Fibroblast of lung (primary cell): ENCODE measurements at places on chromosomes 5 and 9.

- DNase-seq = peak; percentile 41
Measured at GRCh38 chr9:94806307-94806893, 79.9 kb downstream of the AOPEP start.

DNA sequence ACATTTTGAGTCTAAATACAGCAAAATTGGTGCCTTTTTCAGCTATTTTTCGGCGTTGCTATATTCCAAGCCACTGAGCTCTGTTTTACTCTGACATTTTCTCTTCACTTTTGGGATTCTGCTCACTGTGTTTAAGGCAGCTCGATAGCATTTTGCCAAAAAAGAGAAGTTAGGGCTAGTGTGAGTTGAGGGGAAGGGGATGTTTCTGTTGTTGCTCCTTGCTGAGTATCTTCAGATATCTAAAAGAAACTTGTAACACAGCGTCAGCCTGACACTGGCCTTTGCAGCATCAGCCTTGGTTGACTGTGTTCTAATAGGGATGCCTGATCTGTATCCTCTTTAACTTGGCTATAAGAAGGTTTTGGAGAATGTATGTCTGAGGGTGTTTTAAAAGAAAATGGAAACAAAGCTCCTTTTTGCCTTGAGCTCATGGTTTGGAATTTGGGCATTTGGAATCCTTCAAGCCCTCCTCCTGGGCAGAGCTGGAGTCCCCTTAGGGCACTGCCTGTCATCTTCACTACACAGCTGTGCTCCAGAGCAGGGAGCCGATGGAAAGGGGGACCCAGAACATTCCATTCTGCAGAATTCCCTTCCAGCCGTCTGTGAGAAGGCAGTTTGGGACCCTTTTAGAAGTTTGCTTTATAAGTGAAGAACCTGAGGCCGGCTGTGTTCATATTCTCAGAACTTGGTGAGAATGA lies 63.0 kb downstream of the EXOSC2 start:
- DNase-seq = no peak

DNA sequence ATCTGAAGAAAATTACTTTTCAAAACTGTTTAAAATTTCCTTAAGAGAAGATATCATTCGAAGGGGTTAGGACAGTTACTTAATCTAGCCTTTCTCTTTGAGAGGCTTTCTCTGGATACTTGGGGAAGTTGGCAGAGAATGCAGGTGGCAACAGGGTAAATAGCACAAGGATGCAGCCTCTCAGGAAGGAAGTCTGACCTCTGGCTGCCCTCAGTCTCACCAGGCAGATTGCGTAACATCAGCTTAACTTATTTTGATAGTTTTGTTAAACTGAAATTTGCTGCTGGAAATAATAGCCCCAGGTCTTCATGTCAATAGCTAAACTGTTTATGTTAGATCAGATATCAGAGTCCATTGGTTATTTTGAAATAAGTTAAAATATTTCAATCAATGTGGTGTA lies 20.4 kb downstream of the CCDC192 start:
- peak; percentile 19 for DNase-seq

- DNase-seq = peak; percentile 82
Measured at GRCh38 chr9:88534456-88535225, at the start of gene NXNL2. NXNL2 (plus strand) TSS chr9:88535178; CDS start chr9:88535435, 257 bp downstream.

DNA sequence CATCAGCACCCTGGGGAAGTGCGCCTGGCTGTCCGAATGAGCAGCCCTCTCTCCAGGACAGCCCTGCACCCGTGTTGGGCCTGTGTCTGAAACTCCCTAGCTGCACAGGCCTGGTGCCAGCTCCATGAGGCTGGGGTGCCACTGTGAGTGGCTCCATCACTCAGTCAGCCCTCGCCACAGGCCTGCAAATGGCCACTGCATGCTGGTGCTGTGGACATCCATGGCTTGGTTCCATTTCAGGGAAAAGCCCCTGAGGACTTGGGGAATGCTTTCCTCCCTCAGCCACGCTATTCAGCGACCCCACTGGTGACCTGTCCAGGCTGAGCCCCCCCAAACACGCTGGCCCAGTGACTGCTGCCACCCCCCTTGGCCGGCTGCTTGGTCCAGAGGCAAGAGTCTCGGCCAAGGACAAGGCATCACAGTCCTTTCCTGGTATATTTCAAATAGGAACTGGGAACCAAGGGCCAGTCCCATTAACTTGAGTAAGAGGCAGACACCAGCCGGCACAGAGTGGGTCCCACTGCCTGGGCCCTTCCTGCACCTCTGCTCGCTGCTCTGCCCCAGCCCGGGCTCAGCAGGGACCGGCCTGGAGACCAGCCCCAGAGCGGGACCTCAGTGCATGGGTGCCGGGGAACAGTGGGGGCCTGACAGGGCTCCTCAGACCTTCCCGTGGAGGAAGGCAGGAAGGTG lies 181.3 kb downstream of the AUH start:
- DNase-seq = no peak

DNA sequence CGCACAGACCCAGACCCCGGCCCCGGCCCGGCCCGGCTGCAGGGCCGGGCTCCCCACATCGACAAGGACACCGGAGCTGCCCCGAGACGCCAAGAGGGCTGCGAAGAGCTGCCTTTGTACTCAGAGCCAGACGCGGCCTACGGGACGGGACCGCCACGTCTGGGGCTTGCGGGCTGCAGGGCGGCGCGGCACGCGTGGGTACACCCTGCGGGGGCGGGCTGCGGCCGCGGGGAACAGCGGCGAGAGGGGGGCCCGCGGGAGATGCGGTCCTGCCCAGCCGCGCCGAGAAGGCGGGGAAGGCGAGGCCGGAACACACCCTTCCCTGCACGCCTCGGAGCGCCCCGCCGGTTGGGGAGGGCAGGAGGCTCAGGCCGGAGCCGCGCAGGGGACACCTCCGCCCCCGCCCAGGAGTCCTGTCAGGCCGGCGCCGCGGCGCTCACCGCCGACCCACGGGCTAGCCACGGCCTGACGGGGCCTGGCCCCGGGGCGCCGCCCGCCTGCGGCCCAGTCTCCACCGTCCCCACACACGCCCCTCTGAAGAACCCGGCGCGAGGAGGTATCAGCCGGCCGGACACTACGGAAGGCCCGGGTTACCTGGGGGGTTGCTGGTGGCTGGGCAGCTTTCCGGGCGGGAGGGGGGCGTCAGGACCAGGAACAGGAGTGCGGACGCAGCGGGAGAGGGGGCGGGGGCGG lies 478 bp downstream of the RAB14 start:
- DNase-seq = no peak

GRCh38 chr5:20554001-20554400 lies 566.0 kb upstream of the CDH18 start:
- peak; percentile 72 for DNase-seq
